SW 1271 (cell line): ENCODE measurements at places on chromosomes 2 and 18.

DNA sequence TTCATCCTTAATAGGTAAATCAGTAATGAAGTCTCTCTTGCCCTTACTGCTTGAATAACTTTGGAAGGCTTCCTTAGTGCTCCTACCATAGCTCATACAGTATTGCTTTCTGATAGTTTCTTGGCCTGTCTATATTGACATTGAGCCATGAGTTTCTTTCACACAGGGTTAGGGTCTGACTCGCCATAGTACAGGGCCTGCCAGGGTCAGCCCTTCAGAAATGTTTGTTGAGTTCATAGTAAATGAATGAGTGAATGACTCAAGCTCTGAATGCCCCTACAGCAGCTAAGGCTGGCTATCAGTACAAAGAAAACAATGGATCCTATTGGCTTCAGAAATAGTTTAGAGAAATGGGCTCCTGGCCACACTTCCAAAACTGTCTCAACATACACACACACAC is 65.0 kb upstream of the LRATD1 start:
- DNase-seq: no peak

DNA sequence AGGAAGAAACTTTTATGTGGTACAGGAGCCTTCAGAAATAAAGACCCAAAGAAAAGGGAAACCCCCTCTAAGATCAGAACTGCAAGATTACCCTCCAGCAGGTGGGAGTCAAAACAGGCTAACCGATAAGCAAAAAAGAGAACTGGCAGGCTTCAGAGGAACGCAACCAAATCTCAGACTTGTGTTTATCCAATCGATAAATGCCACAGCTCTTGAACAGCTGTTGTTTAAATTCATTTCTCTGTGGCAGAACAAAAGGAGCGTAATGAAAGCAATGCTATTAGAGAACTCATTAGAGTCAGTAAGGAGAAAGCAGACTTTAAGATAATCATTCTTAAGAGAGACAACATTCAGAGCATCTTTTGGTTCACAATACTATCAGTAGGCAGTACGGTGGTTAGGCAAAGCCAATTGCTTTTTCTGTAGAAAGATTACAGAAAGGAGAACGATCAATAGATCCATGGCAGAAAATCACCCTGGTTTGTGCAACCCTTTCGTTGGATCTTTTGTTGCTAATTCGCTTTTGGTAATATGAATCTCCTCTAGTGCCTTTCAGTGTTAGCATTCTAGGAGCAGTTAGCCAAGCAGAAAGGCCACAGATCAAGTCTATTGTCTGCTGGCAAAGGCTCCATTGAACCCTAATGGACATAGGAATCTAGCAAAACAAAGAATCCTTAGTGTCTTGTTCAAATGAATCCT is 476.4 kb upstream of the CHST9 start:
- DNase-seq: no peak

DNA sequence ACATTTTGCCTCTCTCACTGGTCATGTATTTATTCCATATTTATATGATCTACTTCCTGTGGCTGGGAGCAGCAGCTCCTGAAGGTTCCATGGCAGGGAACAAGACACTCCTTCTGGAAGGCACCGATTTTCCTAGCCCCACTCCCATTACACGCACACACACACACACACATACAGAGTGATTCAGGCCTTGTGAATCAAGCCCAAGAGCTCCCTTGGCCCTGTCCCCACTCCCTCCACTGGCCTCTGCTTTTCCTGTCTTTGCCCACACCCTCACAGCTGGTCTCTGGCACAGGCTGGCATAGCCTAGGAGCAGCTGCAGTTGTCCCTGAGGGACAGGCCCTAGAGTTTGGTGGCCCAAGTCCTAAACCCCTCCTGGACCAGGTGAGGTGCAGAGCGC is 201.7 kb downstream of the NAPG start:
- DNase-seq: no peak

GRCh38 chr2:238657132-238658053 is 190.5 kb upstream of the TWIST2 start:
- no peak for DNase-seq

- no peak for DNase-seq
Measured at GRCh38 chr18:4260107-4260506, 195.0 kb downstream of the DLGAP1 start.

- no peak for DNase-seq
Measured at GRCh38 chr18:56358608-56359280, 279.6 kb downstream of the TXNL1 start.

DNA sequence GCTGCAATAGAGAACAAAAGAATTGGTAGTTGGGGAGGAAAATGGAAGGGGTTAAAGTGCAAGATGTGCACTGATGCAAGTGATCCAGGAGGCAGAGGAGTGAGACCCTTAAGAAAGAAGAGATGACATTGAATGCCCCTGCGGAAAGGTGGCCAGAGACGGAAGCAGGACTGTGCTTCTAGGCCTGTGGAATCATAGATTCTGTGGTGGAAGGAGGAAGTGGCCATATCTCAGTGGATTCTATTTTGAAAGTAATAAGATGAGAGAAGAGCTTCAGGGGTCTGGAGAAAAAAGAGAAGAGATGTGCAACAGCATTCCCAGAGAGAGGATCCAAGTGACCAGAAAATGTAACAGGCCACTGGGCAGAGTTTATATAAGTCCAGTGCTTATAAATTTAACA is 18.6 kb upstream of the GYPC start:
- DNase-seq: no peak

DNA sequence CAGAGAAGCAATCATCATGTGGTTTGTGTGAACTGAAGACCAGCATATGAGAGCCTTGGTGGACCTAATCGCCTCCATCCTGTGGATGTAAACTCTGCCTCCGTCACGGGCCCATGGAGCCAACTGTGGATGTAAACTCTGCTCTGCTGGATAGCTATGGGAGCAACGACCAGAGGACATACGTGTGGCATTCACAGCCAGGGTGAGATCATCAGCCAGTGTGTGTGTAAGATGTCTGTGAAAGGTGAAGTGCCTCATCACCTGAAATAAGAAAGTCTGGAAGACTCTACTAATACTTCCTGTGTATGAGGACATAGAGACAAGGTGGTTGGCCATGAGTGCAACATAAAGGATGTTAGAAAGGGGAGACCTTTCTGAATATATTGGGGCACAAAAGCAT is 63.5 kb downstream of the CYB5A start:
- no peak for DNase-seq

- DNase-seq: no peak
Measured at GRCh38 chr2:12649602-12650400, 66.9 kb upstream of the TRIB2 start.

- DNase-seq: peak; percentile 26
Measured at GRCh38 chr2:202317080-202317857, 51.7 kb downstream of the NOP58 start.

DNA sequence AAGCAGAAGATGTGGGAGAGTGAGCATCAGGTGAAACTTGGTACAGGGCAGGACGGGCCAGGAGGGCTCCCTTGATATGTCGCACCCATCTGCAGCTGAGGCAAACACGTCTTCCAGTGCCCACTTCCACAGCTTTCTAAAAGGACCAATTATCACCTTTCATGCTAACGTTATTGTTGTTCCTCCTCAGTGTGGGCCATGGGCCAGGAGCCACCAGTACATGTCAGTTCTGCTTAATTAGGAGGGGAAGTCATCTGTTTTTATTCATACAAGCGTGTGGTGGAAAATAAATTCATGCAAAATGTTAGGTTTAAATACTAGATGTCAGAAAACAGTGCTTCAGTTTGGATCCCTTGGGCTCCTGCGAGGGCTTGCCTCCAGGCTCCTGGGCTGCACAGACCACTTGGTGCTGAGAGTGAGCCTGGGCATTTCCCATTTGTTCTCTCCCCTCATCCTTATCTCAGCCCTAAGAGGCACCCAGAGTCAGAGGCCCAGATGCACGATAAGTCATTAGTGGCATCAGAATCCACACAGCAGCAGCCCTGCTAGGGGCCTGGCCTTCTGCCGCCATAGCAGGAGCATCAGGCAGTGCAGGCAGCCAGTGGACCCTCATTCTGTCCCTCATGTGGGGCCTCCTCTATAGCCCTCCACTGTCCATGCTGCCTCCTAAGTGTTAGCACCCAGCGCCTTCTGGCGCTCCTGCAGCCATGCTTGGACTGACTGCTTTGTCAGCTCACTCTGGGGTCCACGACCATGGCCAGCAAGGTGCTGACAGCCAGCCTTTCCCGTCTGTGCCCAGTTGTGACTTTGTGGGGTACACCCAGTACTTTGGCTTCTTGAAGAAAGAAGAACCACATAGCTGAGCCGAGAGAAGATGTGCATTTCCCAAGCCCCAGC is 539.8 kb upstream of the RAB6C start:
- DNase-seq: no peak

- DNase-seq: no peak
Measured at GRCh38 chr2:122703676-122704075, 948.2 kb downstream of the TSN start.

DNA sequence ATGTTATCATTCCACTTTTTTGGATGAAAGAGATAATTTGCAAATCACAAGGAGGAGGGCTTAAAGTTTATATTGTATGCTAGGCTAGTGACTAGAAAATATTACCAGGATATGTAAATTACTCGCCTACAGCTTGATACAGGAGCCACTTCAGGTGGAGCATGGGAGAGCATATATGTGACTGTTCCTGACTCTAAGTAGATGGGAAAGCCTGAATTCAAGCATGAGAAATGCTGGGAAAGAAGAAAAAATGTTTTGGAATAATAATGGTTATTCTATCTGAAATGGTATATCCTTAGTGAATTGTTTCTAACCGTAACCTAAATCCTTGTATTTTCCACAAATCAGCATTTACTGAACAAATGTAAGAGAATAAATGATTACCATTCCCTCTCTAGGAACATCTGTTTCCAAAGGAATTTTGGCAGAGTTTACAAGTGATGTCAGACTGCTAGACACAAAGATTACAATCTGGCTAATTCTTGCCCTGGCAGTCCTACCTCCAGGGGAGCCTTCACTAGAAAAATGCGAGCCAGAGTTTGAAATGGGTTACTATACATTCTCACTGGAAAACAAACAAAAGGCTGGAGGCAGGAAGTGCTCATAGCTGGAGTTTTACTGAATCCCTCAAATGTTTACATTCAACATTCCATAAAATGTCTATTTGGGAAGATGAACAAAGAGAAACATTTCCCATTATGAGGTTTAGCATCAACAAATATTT is 129.4 kb upstream of the MAPRE2 start:
- DNase-seq: no peak

DNA sequence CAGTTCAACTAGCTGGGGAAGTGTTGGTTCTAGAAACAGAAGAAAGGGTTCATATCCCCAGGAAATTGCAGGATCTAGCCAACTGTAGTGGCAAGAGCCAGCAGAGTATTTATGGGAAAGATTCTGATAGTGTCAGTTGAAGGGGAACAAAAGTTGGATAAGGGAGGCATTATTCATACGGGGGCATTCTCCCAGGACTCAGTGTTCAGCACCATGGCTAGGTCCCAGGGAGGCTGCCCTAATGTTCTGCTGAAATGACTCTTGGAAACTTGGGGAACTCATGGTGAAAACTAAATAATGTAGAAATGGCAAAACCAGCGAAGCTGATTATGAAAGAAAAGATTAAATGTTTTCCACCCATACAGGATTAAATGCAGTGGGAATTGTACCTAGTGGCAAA is 543.7 kb downstream of the TRIB2 start:
- no peak for DNase-seq

DNA sequence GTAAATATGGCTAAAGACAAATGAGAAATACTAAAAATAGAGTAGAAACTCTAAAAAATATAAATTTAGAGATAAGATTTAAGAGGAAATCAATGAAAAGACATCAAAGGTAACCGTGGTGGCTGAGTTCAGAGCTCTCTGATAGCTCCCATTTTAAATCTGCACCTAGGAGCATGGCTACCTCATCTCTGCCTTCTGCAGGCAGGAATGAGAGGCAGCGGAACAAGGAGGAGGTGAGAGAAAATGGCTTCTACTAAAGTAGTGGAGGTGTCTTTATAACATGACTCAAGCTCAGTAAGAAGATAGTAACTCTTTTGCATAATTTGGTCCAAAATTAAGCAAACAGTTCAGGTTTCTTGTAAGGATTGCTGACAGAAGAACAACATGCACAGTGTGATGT is 758.7 kb upstream of the FSHR start:
- DNase-seq: no peak

DNA sequence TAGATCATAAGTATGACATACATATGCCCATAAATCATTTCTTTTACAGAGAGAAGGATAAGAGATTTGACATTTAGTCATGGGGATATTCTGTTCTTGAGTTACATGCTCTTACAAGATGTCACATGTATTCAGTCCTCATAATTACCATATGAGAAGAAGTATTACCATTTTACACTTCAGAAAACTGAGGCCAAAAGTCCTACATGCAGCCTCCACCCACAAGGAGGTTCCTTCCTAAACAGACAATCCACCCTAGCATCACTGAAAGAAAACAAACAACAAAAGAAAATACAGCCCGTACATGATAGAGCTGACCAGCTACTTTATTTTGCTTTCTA is 335.1 kb downstream of the SETBP1 start:
- no peak for DNase-seq

DNA sequence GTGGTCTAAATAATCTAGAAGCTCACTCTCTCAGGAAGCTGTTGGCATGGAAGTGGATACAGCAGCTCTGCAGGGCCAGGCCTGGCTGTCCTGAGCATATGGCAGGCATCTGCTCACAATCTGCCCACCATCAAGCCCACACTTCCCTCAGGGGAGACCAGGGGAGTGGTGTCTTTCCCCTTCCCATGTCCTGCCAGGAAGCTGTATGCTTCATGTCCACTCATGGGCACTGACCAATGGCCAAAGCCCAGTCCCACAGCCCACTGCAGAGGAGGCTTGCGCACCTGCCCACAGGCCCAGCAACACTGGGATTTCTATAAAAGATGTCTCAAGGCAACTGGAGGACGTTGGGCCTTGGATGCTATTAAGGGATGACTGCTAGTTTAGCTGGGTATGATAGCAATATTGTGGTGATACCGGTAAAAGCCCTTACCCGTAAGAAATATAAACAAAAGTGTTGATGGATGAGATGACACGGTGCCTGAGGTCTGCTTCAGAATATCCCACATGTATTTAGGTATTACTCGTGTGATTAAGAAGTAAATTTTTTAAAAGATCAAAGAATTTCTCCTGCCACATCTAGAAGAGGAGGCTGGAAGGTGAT is 106.7 kb upstream of the CTDP1 start:
- no peak for DNase-seq
